Hypothalamus (tissue), 51 donors: ENCODE measurements at places on chromosomes 5 and 9.

- DNase-seq = no peak
These were observed 32.6 kb downstream of the GABRB2 start for GRCh38 chr5:161513942-161514341.

GRCh38 chr5:78964889-78965288 lies 20.2 kb downstream of the ARSB start:
- DNase-seq = no peak

- no peak for DNase-seq
These were observed 66.4 kb upstream of the COL15A1 start for GRCh38 chr9:98877311-98877710.

DNA sequence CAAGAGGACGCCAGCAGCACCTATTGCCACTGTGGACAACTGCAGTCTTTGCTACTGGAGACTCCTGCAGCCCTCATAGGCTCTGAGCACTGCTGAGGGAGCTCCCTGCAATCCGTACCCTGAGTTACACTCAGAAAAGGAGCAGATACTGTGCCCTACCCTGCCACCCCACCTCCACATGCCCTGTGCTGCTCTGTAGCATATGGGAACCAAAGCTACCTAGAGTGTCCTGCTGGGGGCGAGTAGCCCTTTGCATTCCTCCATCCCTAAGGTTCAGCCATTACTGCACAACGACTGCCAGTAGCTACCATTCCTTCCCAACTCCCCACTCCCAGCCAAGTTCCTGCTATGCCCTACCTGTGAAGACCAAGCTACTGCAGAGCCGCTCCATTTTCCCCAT lies 90.2 kb upstream of the SNCAIP start:
- no peak for DNase-seq

DNA sequence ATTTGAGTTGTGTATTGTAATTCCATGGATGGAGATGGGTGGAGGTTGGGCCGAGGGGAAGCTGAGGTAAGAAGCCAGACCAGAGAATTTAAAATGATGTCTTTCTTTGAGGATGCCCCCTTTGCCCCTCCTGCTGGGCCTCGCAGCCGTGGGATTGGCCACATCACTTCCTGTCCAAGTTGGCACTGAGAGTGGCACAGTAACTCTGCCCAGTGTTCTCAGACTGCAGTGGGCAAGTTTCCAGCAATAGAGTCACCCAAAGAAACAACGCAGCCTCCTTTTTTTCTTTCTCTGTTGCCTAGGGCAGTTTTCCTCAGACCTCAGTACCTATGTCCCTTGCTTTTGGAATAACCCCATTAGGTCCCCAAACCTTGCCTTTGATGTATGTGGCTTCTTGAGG lies 306.6 kb upstream of the DMRT1 start:
- DNase-seq = peak; percentile 74

GRCh38 chr9:137079401-137079787 lies 2.1 kb downstream of the UAP1L1 start:
- DNase-seq = no peak

GRCh38 chr5:93582677-93583438 lies at the start of gene NR2F1:
Gene NR2F1, plus strand, starts transcription at chr5:93583222. Its CDS starts 1,802 bp downstream, at chr5:93585024.
- DNase-seq = peak; percentile 78

GRCh38 chr5:60521376-60522291 lies 178.3 kb downstream of the DEPDC1B start:
- no peak for DNase-seq

DNA sequence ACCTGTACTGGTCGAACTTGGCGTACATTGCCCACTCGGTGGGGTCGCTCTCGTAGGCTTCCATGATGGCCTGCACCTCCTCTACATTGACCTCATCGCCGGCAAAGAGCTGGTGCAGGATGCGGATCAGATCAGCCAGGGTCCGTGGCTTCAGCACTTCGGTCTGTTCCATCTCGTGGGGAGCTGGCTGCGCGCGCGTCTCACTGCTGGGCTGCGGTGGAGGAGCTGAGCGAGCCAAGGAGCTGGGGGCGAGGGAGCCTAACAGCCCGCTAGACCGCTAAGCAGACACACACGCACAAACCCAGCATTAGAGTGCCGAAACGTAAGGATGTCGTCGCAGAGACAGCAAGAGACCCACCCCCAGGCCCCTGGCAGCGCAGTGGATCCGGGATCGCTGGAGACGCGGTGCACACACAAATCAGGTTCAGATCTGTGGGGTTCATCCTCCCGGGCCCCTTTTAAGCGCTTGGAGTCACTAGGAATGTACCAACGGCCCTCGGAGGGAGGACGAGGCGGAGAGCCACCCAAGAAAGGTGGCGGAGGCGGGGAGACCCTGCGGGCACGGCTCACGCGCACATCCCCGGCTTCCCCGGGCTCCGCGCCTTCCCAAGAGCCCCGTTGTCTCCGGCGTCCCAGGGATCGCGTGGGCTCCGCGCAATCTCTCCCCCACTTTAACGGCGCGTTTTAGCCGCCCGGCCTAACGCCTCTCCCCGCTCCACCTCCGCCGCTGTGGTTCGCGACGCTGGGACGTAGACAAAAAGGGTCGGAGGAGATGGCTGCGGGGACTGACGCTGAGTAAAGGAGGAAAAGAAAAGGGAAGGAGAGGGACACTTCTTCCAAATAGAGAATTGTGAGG lies at the start of gene CDO1:
Gene CDO1 (minus strand): TSS at position 434 of the 856 bp plus-strand sequence. CDS start 262 bp downstream, at position 172.
- DNase-seq = peak; percentile 56

DNA sequence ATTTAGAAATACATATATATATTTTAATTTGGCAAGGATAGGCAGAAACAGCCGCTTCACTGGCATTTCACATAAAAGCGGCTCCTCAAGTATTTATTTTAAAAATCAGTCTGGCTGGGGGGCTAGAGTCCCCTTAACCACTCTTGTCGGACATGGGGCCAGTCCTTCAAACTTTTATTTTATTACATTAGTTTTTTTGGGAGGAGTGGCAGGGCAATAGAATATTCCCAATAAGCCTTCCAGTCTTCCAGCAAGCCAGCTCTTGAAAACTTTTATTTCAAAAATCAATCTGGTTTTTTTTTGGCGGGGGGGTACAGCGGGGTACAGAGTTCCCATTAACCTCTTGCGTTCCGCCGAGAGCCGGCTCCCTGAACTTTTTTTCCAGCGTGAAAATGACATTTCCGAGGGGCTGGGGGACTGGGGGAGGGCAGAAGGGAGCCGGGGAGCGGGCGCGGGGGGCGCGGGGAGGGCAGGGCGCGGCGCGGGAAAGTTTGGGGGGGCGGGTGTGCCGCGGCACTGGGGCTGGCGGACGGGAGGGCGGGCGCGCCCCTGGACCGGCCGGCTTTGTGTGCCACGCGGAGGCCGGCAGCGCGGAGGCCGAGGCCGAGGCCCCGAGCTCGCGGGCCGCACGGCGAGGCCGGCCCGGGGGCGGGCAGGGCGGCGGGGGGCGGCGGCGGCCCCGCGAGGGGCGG lies 504 bp upstream of the ZNF618 start:
- no peak for DNase-seq

GRCh38 chr5:80962630-80963520 lies 2.7 kb downstream of the RASGRF2 start:
- no peak for DNase-seq

GRCh38 chr9:127154390-127155191 lies 32.2 kb upstream of the ANGPTL2 start:
- peak; percentile 53 for DNase-seq

DNA sequence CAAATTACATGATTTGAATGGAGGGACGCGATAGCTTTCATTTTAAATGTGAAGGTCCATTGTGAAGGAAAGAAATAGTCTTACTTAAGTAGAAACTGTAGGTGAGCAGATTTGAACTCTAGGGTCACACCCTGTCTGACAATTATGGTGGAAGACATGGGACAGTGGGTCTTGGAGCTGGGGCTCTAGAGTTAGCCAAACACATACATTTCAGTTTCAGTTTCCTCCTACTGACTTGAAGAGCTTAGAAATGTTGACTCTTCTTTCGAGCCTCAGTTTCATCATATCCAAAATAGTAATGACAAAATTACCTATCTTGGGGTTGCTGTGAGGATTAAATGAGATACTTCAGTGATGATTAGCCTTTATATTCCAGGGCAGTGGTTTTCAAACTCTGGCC lies 314.2 kb downstream of the NTRK2 start:
- no peak for DNase-seq

DNA sequence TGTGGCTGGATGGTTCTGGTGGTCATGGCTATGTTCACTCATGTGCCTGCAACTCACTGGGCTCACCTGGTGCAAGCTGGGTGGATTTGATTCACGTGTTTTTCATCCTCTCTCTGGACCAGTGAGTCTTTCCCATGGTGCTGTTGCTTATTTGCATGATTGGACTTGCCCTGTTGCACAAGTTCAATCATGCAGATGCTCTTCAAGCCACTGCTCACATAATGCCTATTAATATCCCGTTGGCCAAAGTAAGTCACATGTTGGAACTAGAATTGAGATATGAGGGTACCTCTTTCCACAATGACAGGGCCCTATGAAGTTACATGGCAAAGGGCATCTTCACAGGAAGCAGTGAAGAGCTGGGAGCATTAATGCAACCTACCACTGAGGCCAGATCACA lies 26.5 kb upstream of the MROH2B start:
- no peak for DNase-seq

GRCh38 chr5:15124871-15125568 lies 253.4 kb upstream of the ANKH start:
- no peak for DNase-seq

GRCh38 chr5:36458746-36459145 lies 147.7 kb upstream of the SLC1A3 start:
- no peak for DNase-seq

DNA sequence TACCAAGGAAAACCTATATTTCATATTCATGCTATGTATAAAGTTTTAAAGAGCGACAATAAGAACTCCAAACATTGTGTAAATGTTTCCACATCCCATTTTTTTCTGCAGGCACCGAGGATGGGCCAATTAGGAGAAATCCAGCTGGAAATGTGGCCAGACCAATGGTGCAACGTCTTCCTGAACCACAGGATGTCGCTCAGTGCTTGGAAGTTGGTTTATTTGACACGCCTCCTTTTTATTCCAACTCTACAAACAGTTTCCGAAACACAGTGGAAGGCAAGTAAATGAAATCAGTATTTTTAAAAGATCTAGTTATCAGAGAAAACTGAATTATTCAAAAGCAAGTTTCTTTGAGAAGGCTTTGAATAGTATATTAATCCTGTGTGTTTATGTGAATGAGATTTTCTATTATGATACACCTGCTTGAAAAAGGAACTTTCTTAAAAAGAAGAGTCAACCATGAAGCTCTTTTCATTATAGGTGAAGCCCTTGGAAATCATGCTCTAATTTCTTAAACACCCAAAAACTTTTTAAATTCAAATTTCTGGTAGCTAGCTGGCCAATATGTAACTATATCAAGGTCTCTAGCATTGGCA lies 9.1 kb downstream of the TYRP1 start:
- DNase-seq = no peak

DNA sequence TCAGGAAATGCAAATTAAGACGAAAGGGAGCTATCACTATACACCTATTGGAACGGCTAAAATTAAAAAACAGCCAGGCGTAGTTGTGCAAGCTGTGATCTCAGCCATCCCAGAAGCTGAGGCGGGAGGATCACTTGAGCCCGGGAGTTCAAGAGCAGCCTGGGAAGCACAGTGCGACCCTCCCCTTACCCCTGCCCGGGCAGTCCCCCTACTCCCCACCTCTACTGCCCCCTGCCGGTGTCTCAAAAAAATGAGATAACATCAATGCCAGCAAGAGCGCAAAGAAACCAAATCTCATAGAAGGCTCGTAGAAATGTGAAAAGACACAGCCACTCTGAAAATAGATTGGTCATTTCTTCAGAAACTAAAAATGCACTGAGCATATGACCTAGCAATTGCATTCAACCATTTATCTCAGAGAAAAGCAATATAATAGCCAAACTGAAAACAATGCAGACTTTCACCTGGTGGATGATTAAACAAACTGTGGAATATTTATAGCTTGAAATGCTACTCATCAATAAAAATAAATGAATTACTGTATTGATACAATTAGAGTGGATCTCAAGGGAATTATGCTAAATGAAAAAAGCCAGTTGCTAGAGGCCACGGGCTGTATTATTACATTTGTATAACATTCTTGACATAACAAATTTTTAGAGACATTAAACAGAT lies 20.6 kb downstream of the OR2V2 start:
- no peak for DNase-seq

DNA sequence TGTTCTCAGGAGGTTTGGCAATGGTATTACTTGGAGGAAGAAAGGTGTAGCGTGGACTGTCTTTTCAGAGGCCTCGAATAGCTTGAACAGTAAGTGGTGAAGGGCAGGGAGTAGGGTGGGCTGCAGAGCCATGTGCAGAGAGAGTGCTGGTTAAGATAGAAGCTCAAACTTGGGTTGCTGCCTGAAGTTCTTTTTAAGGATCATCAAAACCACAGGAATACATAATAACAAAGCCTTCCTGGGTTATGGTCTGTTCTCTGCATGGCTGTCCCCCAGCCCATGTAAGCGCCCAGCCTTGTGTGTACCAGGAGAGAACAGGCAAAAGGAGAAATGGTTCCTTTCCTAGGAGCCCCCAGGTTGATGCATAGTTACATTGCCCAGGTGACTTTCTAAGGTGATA lies 43.9 kb downstream of the RCL1 start:
- DNase-seq = no peak

GRCh38 chr5:55278778-55279177 lies 28.7 kb downstream of the DHX29 start:
- DNase-seq = no peak

GRCh38 chr9:134029248-134030226 lies 4.3 kb downstream of the BRD3OS start:
- DNase-seq = no peak

- no peak for DNase-seq
These were observed 114.3 kb upstream of the IL12B start for GRCh38 chr5:159444441-159445082.

- DNase-seq = no peak
These were observed 81.9 kb upstream of the LHFPL2 start for GRCh38 chr5:78730300-78731094.

DNA sequence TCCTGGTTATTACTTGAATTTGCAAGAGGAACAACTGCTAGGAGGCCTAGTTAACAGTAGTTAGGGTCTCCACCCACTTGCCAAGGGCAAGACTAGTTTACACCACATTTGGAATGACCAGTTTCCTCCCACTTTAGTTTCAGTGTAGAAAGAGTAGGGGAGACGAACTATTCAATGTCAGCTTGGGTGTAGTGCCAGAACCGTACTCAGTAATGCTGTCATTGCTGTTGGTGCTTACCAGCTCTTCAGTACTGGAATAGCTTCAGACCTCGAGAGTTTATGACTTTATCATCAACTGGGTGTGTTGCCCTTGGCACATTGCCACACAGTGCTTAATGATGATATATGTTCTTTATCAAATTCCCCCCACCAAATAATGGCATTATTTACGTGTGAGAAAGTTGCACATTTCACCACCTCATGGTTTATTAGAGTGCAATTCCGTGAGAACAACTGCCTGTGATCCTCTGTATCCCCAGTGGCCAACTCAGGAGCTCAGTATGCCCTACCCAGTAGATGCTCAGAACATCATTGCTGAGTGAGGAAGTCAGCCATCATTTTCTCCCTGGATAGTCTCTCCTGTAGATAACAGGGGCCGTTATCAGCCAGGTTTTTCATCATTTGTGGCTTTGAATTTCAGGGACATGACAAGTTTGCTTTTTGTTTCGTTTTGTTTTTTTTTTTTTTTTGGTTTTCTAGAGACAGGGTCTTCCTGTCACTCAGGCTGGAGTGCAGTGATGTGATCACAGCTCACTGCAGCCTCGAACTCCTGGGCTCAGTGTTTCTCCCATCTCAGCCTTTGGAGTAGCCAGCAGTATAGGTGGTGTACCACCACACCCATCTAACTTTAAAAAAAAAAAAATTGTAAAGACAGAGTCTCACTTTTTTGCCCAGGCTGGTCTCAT lies 67.3 kb downstream of the DOCK8 start:
- no peak for DNase-seq
